ENCODE measurements at places on chromosomes 2 and 18.

DNA sequence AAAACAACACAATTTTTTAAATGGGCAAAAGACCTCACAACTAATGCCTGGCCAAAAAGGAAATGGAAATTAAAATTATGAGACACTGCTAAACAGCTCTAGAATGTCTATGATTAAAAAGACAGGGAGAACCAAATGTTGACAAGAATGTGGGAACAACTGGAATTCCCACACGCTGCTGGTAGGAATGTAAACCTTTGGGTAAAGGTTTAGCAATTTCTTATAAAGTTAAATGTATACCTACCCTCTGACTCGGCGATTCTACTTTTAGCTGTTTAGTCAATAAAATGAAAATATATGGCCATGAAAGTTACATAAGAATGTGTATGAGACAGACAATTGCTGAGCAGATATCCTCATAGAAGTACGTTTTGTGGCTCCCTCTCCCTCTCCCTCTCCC is 60.9 kb downstream of the ATF2 start:
- DNase-seq = no peak

- no peak for DNase-seq
Observed at GRCh38 chr18:56501896-56502295, 136.5 kb downstream of the TXNL1 start.

DNA sequence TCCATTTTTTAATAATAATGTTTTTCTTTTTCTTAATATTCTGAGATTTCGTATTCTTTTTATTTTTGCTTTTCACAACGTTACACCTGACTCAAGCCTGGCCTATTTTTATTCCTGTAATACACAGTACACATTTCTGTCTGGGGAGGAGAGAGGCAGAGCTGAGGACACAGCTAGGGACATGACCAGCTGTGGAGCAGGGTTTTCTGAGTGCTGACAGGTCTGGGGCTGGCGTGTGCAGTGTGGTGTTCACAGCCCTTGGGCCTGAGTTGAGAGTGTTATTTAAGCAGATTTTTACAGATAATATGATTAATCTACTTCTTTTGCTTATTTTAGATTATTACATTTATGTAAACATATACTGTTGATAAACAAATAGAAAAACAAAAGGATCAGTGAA is 55.9 kb downstream of the ZAP70 start:
- no peak for DNase-seq

DNA sequence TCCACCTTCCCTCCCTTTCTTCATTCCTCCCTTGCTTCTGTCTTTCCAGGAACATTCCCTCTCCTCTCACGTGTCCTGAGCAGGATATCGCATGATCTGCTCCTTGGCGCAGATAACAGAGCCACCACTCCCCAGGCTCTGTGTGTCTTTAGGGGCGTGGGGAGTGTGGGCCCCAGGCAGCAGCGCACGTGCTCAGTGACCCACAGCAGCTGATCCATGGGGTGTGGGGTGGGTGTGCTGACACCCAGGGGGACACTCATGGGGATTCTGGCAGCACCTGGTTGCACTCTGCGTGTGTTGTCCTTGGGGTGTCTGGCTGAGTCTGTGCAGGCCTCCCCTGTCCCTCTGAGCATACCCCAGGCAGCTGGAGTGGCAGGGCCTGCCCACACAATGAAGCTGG is 9.9 kb upstream of the FOSL2 start:
- no peak for DNase-seq

GRCh38 chr2:172888714-172889669 is 153.3 kb downstream of the RAPGEF4 start:
- no peak for DNase-seq

DNA sequence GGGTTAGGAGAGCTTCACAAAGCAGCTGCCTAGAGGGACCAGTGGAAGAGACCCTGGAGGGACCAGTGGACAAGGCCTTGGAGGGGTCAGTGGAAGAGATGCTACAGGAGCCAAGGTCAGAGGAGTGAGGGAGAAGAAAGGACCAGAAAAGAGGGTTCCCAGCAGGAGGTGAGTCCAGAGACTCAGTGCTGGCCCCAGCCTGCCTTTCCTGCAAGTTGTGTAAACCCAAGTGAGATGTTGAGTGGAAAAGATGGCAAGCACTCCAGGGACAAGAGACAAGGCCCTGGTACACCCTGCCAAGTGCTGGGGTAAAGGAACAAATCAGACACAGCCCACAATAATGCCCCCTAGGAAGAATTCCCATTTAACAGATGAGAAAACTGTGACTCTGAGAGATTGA is 94.4 kb downstream of the TTC32 start:
- DNase-seq = no peak

- DNase-seq = no peak
Observed at GRCh38 chr2:73908689-73909652, 16.2 kb downstream of the ACTG2 start.

- no peak for DNase-seq
Observed at GRCh38 chr18:76654577-76654976, 159.5 kb upstream of the ZNF516 start.

- DNase-seq = no peak
Observed at GRCh38 chr2:146661473-146662096, 1183.2 kb upstream of the ACVR2A start.

GRCh38 chr2:238521002-238521401 is 94.3 kb downstream of the ASB1 start:
- no peak for DNase-seq

DNA sequence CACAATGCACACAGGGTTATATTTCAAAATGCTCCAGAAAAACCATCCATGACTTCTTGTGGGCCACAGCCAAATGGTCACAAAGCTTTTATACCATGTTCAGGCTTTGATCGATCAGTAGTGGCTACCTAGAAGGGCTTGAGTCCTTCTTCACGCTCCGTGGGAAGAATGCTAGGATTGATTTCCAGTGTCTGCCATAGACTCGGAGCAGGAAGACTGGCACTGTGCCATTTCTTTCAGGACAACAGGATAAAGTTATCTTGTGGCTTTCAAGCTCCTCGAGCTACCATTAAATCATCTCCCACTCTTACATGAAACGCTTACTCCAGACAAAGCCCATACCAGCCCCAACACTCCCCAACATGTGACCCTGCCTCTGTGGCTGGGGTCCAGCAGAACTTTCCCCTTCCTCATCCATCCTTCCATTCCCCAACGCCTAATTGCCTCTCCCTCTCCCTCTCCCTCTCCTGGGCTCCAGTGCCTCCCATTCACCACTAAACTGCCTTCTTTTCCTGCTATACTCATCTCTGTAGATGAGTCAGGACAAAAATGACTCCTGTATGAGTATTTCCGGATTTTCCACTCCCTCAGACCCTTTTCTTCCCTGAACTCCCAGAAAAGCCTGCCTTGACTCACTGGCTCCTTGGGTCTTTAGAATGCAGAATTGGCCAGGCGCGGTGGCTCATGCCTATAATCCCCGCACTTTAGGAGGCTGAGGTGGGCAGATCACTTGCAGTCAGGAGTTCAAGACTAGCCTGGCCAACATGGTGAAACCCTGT is 40.9 kb downstream of the ADD2 start:
- no peak for DNase-seq
